Activated CD4-positive, alpha-beta memory T cell treated with anti-CD3 and anti-CD28 coated beads for 36 hours (primary cell): ENCODE measurements at places on chromosomes 4 and X. TPM values are rescaled to one million over a fixed set of nuclear protein-coding genes. Genes with fewer than 3 reads are reported as not detected.

DNA sequence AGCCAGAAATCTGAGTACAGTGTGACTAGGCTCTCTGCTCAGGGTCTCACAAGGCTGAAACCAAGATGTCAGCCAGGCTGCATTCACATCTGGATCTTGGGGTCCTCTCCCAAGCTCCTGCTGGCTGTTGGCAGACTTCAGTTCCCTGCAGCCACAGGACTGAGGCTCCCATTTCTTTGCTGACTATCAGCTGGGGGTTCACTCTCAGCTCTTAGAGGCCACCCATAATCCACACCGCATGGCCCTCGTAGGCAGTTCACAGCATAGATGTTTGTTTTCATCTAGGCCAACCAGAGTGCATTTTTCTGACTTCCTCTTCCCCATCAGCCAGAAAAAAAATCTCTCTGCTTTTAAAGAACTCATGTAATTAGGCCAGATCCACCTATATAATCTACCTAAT is 8.2 kb upstream of the WDR44 start:
- no peak for DNase-seq

Gene ESX1
- total RNA-seq = not detected

Gene SPIN2A
- total RNA-seq = 0.48 TPM

Gene HELT
- total RNA-seq = not detected

DNA sequence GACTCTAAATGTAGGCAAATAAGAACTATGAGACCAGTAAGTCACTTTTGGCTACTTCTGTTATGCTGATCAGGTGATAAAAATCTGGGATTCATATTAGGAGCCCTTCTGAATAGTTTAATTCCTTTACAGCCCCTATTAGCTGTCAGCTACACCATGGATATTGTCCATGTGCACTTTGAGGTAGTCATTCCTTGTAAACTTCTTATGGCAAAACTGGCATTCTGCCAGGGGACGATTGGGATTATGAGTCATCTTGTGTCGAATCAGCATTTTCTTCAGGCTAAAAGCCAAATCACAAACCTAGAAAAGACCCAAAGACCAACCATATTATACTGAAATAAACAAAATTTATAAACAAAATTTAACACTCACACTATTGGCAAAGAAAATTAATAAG is 227.6 kb downstream of the PRDM5 start:
- no peak for DNase-seq

GRCh38 chr4:153111426-153112040 is 92.7 kb upstream of the TRIM2 start:
- DNase-seq = no peak

DNA sequence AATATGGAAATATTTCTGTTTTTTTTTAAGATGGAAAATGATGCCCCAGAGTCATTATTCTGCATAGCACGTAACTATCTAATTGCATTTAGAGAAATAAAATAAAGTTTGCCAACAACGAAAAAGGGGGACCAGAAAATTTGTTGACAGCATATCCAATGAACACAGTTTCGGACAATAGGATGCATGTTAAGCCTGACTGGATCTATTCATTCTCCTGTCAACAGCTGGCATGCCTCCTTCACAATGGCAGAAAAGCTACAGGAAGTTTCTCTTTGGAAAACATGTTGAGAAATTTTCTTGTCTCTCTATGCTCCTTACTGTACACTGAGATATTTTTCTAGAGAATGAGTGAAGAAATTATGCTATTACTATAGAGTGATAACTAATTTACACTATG is 262.5 kb downstream of the GRID2 start:
- DNase-seq = no peak

Gene LONRF3
- total RNA-seq = 4.3 TPM

Gene EVC
- total RNA-seq = 1.7 TPM

Gene RTL3
- not detected for total RNA-seq

- DNase-seq = no peak
These were observed 30.9 kb downstream of the PDLIM3 start for GRCh38 chr4:185504098-185505047.

DNA sequence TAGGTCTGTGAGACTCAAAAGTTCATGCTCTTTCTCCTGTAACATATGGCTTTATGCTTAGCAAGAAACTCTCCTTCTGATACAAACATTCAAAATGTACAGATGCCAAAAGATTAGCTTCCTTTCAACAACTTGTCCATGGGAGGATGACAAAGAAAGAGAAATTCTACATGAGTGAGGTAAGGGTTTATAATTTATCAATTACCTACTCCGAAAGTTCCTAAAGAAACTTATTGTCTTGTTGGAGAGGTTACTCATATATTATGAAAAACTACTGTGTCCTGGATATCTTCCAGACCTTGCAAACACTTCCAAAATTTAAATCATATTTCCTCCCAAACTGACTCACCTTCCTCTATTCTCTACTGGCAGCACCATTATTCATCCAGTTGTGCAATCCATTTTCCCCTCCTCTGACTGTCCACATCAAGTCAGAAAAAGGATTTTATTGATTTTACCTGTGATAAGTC is 65.1 kb downstream of the ENPEP start:
- DNase-seq = no peak

DNA sequence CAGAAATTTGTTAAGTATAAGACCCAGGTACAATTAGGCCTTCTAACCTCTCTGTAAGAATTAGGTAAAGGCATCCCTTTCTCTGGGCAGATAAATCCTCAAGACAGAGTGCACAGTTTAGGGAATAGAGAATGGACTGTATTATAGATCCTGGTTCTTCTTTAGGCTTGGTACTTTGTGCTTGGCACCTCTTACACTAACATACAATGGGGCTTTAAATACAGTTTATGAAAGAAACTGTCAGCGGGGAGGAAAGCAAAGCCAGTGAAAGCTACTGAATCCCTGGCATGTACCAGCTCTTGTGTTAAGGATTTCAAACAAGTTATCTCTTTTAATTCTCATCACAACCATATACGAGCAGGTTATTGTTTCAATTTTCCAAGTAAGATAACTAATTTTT is 1350.0 kb downstream of the ADGRL3 start:
- no peak for DNase-seq

Gene PGAM4
- total RNA-seq = 0.70 TPM

GRCh38 chr4:138656990-138657389 is 358.6 kb upstream of the NOCT start:
- DNase-seq = no peak

GRCh38 chr4:119087121-119087520 is 48.5 kb upstream of the MYOZ2 start:
- no peak for DNase-seq

- no peak for DNase-seq
These were observed 15.1 kb downstream of the CSF2RA start for GRCh38 chrX:1283741-1284140.

GRCh38 chrX:21959362-21960051 is 19.0 kb downstream of the SMS start:
- no peak for DNase-seq

DNA sequence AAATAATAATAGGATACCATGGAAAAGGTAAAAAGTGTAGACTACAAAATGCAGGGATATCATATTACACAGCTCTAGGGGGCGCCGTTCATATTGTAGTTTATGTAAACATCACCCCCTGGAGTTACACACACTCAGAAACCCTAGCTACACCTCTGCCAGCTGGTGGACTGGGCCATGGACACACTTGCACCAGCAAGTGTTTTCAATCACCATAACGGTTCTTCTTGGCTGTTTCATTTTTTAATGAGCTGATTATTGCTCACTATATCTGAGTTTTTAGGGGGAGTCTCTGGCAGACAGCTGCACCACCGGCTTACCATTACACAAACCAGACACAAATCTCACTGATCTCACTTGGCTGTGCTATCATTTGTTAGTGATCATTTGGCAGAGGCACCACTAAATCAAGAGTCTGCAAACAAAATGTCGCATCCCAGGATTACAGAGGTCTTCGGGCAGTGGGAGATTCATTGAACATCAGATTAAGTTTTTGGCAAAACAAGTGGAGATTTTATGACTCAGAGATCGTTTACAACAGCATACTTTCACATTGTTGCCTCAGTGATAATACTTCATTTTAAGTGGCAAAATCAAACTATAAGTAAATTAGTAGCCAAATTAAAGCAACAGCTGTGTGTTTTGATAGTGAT is 185.7 kb downstream of the UNC5C start:
- no peak for DNase-seq

DNA sequence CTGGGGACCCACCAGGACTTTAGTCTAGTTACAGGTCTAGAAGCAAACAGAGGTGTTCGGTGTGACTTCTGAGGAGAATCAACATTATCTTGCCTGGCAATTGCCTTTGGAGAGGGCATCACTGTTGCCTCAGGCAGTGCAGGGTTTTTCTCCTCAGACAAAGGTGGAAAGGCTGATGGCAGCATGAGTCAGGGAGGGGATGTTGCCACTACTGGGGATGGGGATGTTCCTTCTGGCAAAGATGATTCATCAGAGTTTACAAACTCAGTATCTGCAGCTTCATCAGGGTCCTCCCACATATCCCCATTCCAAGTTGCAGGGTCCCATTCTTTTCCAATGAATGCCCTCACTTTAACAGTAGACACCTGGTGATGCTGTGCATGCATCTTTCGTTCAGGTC is 91.3 kb upstream of the GALNTL6 start:
- DNase-seq = no peak

Gene MTTP
- not detected for total RNA-seq

DNA sequence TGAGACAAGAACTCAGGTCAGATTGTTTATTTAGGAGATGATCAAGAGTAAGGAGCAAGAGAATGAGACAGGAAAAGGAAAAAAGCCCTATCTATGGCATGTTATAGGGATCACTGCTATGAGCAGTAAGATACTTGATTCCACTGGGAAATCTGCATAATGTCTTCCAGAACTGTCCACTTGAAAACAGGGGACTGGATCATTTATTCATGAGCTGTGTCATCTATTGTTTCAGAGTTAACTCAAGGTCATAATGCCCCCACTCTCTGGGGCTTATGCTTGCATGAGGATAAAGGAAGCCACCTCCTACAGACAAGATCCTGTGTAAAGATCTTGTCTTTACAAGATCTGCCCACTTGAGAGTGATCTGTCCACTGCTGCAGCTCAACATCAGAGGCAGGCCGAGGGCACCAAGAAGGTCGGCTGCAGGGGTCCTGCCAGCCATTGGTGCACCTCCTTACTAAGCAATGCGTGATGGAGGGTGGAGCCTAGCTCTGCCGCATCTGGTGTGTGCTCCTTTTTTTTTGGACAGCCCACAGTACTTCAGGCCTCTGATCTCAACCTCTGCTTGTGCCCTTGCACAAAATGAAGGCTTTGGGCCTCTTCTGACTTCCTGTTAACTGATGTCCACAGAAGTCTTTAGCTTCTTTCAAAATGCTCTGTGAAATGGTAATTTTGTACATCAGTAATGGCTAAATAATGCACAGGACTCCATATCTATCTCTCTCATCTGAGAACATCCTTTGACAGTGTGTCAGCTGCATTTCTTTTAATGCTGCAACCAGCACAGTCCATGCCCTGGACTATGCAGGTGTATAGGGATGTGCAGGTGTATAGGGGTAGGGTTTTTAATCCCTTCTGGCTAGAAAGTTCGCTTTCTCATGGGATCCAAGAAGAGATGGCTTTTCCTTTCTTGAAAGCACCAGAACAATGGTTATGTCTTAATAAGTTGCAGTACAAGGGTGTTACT is 95.9 kb upstream of the TRPC3 start:
- no peak for DNase-seq

- no peak for DNase-seq
These were observed 255.4 kb downstream of the ARHGAP10 start for GRCh38 chr4:147987252-147987651.

DNA sequence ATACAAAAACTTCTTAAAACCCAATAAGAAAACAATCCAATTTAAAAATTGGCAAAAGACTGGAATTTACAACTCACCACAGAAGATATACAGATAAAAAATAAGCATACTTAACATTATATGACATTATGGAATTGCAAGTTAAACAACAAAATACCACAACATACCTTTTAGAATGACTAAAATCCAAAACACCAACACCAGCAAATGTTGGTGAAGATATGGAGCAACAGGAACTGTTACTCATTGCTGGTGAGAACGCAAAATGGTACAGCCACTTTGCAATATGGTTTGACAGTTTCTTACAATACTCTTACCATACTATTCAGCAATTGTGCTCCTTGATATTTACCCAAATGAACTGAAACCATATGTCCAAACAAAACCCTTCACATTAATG is 112.4 kb downstream of the ADGRL3 start:
- DNase-seq = no peak

Gene DUX4
- total RNA-seq = not detected

DNA sequence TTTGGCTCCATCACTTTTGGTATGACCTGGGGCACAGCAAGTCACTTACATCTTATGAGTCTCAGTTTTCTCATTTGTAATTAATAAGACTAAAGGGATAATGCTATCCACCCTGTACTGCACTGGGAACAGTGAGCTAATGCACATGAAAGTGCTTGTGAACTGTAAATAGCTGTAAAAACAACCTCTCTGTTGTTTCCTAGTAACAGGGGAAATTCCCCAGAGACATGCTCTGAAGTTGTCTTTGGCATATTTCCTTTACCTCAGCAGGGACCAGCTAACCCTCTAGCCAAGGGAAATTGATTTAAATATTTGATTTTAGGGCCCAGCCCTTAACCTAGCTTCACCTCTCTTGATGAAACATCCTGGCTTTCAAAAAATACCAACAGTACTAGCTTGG is 6.1 kb upstream of the CYSLTR1 start:
- no peak for DNase-seq

- DNase-seq = no peak
These were observed 87.9 kb downstream of the LRRC66 start for GRCh38 chr4:51932261-51932660.

DNA sequence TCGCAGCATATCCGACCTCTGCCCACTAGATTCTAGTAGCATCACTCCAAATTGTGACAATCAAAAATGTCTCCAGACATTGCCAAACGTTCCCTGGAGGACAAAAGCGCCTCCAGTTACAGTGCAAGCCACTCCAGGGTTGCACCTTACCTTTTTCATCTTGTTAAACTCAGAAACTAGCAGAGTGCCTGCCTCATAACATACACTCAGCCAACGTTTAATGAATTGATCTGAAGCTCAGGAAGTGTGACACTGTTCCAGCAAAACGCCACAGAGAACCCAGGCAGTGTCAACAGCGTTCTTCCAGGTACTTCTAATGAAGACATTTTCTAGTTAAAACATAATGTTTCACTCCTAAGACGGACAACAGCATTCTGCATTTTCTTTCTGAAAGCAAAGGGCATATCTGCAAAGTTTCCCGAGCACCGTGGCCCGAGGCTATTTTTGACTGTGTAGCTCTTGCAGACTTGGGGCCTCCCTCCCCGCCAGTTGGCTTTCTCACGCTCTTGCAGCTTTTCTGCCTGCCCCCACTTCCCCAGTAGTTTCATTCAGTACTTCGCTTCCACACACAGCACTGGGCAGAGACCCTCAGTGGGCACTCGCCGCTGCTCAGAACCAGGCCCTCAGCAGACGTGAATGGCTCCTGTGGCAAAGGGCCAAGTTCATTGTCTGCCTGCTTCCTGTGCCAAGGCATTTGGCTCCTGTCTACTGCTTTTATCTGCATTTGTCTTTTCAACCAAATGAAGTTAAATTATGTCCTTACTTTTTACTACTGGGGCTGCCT is 133.4 kb upstream of the TTC29 start:
- no peak for DNase-seq

- no peak for DNase-seq
These were observed 107.8 kb downstream of the AR start for GRCh38 chrX:67651437-67652142.
